ENCODE measurements at places on chromosomes 2 and 18. TPM values are rescaled to one million over a fixed set of nuclear protein-coding genes. Genes with fewer than 3 reads are reported as not detected.

ARHGAP28 gene
- total RNA-seq, result not detected

MALL gene
- total RNA-seq, result 0.12 TPM

DYNAP gene
- not detected for total RNA-seq

MARCO gene
- total RNA-seq, result not detected

TNFRSF11A gene
- total RNA-seq, result 1.2 TPM

SALL3 gene
- not detected for total RNA-seq

HOXD1 gene
- not detected for total RNA-seq

INPP1 gene
- total RNA-seq, result 3.0 TPM

YES1 gene
- 6.9 TPM for total RNA-seq

DSG2 gene
- not detected for total RNA-seq

KIF1A gene
- total RNA-seq, result 0.18 TPM

DUSP11 gene
- total RNA-seq, result 44.9 TPM

TMEM200C gene
- not detected for total RNA-seq

GPR75 gene
- 2.7 TPM for total RNA-seq

CDKL4 gene
- total RNA-seq, result not detected

PLA2R1 gene
- not detected for total RNA-seq

RIT2 gene
- not detected for total RNA-seq

DLGAP1 gene
- total RNA-seq, result 3.9 TPM
